ENCODE measurements at places on chromosomes 7 and 10.

DNA sequence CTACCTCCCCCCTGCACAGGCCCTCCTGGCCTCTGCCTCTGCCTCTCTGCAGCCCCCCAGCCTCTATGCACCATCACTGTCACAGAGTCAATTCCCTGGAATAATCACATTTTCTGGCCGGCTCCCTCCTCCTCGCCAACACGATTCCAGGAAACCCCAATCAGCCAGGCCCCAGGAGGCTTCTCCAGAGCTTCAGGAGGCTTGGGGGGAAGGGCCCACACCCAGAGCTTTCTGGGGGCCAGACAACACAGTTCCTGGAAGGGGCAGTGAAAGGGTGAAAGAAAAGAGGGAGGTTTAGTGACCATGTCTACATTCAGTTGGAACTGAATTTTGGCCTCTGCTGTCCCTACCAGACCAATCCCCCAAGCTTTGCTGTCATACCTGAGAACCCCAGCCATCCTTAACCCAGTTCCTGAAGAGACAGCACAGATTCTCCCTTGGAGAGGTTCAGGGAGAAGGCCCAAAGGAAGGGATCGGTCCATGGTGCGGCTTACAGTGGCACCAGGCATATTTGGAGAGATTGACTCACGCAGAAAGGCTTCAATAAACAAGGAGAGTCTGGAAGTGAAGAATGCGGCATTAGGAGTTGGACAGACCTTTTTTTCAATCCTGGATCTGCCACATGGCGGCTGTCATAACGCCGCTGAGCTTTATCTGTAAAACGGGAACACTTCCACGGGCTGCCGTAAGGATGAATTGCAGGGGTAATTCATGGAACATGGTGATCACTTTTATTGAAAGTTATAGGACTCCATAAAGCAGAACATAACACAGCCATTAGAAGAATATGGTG lies 89.0 kb downstream of the NEURL1 start:
- DNase-seq: no peak

- DNase-seq: no peak
These were observed 166.7 kb upstream of the BET1 start for GRCh38 chr7:94170836-94171235.

DNA sequence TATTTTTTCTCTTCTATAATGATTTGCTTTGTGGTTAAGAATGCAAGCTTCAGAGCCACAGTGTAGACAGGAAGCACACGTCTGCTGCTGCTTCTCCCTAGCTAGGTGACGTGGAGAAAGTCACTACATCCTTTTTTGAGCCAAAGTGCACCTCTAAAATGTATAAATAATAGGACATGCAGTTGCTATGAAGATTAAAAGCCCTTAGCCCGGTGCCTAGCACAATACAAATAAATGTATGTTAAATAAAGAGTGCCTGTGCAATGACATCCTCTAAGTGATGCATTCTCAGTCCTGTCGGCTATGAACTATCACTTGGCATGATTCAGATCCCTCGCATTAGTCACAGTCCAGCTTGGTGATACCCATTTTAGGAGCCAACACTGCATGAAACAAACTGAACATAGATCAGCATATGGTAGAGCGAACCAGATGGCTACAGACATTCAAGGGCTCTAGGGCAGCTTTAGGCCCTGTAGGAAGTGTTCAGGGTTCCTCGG lies 4.8 kb upstream of the TRDMT1 start:
- DNase-seq: no peak

DNA sequence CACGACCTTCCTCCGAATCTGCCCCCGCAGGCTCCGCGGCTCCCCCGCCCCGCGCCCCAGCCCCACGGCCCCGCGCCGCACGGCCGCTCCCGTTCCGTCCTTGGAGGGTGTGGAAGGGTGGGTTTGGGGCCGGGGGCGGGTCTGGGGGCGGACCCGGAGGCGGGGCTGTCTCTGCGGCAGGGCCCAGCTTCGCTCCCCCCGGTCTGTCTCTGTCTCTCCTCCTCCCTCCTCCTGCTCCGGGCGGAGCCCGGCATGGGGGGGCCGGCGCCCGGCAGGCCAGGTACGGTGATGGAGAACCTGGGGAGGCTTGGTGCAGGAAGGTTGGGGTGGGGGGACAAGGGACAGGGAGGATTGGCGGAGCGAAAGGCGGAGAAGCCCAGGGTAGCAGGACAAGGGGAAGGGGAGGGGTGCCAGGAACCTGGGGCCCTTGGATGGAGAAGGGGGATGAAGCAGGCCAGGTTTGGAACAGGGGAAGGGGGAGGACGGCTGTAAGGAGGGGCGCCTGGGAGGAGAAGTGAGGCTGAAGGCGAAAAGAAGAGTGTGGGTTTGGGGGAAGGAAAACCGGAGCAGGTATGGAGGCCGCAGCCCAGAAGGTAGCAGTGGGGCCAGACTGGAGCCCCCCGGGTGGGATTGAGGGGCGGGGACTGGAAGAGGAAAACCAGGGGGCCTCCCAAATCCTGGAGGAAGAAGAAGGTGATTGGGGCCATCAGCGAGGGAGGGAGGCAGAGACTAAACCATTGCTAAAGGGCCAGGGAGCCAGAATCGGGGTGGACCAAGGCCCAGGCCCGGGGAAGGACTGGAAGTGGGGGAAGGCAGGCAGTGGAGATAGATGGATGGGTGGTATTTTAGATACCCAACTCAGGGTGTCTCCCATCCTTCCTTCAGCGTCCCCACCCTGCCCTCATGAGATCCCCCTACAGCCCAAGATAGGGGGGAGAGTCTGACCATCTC lies at the start of gene NYAP1:
TSS of gene NYAP1 (plus strand) at position 206 of the 951 bp plus-strand sequence. CDS start 1,385 bp downstream, outside the sequence.
- no peak for DNase-seq

GRCh38 chr10:114548662-114549061 lies 109.4 kb downstream of the ABLIM1 start:
- DNase-seq: no peak

DNA sequence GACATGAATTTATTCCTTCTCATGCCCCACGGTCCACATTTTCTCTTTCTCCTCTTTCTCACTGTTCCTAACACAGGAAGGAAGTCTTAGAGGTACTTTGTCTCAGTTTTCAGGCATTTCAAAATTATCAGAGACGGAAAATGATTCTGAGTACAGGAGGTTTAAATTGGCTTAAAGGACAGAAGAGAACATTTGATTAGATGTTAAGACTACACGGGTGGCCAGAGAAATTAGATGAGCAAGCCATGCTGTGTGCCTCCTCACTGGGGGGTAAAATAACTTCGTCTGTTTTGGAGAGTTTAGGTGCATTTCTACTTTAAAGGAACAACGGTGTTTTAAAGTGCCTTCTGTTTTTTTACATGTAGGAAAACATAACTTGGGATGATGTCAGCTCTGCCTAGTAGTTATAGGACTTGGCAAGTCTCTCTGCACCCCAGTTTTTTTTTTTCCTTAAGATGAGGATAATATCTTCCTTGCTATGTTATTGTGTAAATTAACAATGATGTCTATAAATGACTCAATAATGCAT lies 66.9 kb downstream of the MCMBP start:
- no peak for DNase-seq

DNA sequence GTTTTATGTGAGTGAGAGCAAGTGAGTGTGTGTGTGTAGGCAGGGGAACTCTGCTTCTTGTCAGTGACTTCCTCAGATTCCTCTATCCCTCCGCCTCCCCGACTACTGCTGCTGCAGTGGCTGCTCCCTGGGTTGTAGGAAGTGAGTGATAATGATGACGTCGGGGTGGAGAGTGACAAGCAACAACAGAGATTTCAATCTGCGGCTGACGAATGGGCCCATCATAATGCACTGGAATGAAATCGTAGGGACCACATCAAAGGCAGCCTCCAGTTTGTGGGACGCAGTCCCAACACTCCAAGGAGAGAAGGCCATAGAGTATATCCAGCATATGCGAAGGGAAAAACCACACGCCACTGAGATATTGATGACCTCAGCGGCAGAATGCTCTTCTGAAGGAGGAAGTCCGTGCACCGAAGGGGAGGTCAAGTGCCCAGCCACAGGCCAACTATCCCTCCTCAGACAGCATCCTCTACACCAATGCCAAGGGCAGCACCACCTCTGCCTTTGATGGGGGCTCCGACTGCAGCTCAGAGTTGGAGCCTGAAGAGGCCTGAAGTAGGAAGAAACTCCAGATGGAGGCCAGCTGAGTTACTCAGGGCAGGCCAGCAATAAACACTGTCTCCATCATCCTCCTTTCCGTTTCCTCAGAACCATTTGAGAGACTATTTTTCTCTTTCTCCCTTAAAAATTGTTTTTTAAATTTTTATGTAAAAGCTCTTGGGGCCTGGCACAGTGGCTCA lies 11.3 kb upstream of the STMP1 start:
- DNase-seq: no peak

DNA sequence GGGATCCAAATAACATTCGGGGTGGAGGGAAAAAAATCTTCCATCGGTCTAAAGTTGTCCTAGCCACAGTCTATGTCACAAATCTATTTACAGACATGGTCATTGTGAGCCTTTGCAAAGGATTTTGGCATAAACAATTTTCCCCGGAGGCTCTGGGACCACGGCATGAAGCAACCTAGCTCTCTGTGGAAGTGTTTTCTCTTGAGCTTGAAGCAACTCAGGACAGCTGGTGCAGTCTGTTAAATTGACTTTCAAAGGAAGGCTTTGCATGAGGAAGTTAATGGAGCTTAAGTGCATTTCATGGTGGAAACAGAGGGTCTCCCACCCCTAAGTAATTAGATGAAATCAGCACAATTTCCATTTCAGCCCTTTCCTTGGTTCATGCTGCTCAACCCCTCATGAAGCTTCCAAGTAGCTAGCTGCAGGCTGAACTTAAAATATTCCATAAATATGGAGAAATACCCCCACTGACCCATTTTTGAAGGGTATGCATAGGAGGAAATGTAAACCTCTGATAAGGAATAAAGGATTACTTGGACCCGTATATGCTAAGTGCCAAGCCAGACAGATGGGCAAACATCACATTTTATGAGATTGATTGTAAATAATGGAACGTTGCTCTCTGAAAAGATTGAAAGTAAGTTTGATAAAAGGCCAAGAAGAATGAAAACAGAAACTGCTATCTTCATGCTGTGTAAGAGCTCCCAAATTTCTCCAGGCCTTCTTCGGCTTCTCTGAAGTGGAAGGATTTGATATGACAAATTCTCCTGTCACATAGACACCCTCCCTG lies 39.9 kb downstream of the CCDC3 start:
- no peak for DNase-seq

GRCh38 chr10:113565364-113565763 lies 12.5 kb downstream of the HABP2 start:
- no peak for DNase-seq

GRCh38 chr10:48289501-48290238 lies 15.2 kb upstream of the FRMPD2 start:
- DNase-seq: no peak

DNA sequence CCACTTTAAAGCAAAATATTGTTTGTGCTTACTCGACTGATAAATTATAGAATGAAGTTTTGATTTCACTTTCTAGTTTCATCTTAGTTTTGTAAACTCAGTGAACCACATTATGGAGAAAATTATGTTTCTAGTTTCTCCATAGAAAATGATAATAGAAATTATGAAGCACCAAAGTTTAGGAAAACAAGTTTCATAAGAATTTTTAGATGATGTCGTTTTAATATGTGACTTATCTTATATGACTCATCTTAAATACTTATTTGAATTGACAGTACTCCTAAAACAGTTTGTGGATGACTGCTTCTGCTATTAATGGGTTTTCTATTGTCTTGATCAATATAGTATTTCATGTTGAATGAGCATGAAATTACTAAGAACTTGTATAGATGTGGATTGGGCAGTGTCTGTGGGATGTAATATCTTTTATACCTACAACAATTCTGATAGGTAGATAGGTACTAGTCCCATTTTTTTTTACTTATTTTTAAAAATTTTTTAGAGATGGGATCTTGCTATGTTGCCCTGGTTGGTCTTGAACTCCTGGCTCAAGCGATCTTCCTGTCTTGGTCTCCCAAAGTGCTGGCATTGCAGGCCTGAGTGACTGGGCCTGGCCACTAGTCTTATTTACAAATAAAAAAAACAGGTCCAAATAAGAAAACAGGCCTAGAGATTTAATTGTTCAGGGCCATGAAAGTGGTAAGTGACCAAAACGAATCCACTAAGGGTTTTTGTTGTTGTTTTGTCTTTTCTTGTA lies 3.7 kb downstream of the HBP1 start:
- DNase-seq: no peak

GRCh38 chr10:1380088-1380671 lies 324.0 kb downstream of the WDR37 start:
- no peak for DNase-seq

DNA sequence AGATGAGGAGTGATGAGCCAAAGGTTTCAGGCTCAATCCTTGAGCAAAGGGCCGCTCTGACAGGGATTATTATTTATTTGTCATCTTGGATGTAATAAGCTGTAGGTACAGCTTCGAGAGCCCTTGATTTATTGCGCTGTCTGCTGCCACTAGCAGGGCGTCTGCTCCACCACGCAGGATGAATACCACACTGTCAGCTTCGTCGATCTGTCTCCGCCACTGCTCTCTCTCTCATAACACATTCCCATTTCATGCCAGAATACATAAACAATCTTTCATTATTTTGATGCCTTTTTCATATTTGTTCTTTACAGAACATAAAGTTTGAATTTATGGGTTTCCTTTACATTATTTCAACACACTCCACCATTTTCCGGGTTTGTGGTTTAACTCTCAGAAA lies 276.6 kb downstream of the LRMDA start:
- no peak for DNase-seq

DNA sequence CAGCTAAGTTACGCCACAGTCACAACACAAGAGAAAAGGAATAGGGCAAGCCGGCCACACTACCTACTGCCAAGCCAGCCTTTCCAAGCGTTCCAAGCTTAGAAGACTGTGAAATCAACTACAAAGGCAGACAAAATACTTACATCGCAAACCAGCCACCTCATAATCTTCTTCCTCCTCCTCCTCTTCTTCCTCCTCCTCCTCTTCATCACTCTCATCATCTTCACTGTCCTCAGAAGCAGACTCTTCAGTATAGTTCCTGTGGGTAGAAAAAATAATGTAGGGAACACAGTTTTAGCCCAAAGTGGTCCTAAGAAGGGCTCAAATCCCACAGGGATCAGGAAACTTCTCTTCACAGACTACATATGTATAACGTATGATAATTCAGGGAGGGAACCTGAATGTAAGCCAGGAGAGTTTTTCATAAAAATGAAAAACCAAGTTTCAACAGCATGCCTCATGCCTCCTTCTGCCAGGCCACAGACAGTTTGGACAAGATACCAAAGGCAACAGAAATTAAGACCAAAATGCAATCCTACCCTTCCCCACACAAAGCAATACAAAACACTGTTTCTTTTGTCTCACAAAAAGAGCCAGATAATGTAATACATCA lies 13.6 kb downstream of the FZD9 start:
- DNase-seq: no peak

DNA sequence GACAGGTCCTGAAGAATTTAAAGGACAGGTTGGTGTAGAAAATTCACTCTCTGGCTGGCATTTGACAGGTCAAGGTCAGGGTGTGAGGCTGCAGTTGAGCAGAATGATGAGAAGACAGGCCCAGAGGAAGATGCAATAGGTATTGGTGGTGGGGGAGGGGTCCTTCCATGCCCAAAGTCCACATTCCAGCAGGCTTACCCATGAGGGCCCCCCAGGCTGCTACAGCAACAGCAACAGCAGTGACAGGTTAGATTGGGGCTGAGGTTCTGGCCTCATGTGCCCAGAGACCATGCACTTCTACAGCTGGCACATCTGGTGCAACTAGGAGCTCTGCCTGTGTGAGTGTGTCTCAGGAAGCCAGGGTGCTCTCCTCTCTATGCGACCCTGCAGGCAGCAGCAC lies 223.5 kb upstream of the GHITM start:
- no peak for DNase-seq

All from cortex of kidney (tissue), 1 donor.